Vagina (tissue), 2 donors: ENCODE measurements at places on chromosomes 2 and 18. TPM values are rescaled to one million over a fixed set of nuclear protein-coding genes. Genes with fewer than 3 reads are reported as not detected.

Gene MROH2A
- not detected for total RNA-seq

Gene GALNT3
- total RNA-seq: 7.4 TPM

DNA sequence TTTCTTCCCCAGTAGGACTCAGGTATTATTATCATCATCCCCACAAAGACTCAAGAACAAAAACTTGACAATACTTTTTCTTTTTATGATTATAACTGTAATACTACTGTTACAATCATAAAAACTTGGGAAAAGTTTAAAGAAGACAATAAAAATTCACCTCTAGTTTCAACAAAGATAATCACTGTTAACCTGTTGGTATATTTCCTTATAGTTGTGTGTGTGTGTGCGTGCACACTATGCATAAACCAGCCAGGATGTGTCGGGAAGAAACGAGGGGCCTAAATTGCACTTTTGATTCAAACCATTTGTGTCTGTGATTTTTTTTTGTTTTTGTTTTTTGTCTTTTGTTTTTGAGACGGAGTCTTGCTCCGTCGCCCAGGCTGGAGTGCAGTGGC, 233.0 kb downstream of the TPGS2 start:
- DNase-seq: no peak

- no peak for DNase-seq
These were observed 52.5 kb downstream of the POMC start for GRCh38 chr2:25115902-25116301.

DNA sequence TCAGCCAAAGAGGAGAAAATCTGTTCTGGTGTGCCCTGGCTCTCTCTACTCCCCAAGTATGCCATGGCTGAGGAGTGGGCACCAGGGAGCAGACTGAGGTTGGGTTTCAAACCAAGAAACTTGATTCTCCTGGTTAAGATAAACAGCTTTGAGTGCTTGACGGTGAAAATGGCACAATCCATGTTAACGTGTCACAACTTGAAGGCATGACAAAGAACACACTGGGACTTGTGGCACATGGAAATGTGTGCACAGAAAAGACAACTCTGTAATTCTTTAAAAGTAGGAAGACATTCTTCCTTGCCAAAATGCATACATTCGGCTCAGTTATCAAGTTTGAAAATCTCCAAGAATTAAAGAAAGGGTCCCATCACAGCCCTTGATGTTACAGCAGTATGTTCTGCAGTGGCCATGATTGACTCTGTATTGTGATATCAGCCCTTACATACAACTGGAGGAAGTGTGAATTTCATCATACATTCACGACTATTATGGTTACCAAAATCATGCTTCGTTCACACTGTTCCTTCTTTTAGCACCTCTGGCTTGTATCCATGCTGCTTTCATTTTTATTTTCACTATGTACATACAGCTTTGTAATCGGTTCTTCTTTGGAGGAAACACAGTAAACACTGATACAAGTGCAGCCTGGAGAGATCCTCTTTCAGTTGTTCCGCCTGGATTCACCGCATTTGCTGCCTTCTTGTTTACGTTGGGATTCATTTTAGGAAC, 15.6 kb upstream of the ACTG2 start:
- no peak for DNase-seq

- no peak for DNase-seq
These were observed 323.2 kb downstream of the RAD51AP2 start for GRCh38 chr2:17195016-17195415.

DNA sequence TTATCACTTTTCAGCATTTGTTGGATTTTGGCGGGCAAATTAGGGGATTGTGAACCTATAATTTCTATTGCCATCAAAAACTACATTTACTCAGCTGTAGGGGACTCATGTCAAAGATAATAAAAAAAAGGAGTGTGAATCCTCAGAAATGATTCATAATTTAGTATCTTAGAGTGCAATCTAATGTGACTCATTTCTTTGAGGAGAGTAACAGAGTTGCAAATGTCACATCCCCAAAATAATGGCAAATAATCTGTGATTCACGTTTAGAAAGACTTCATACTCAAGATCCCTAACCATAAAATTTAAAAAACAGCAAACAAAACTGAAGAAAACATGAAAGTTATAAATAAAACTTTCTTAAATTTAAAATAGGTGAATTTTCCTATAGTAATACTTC, 373.0 kb downstream of the CDH2 start:
- DNase-seq: no peak

GRCh38 chr2:1791006-1791605, 46.8 kb upstream of the PXDN start:
- DNase-seq: no peak

DNA sequence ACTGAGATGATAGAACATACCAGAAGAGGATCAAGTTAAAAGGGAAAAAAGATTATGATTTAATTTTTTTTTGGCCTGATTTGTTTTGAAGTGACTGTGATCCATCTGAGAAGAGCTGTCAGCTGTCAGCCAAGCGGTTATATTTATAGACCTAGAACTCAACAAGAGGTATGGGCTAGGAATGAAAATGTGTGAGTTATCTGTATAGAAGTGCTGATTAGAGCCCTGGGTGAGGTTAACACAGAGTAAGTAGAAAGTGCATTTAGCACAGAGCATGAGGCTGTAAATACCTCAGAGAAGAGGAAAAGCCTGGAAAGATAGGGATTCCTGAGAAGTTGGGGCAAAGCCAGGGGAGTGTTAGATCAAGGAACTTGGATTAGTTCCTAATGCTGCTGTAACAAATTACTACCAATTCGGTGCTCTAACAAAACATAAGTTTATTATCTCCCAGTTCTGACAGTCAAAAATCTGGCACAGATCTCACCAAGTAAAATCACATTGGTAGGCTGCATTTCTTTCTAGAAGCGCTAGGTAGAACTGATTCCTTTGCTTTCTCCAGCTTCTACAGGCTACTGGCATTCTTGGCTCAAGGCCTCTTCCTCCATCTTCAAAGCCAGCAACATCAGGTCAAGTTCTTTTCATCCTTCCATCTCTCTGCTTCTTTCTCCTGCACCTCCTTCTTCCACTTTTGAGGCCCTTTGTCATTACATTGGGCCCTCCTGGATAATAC, 197.4 kb upstream of the SPHKAP start:
- no peak for DNase-seq

GRCh38 chr2:76579911-76580310, 869.2 kb upstream of the GCFC2 start:
- no peak for DNase-seq
